HuH-7.5 (cell line): ENCODE measurements at places on chromosomes 7 and 10.

DNA sequence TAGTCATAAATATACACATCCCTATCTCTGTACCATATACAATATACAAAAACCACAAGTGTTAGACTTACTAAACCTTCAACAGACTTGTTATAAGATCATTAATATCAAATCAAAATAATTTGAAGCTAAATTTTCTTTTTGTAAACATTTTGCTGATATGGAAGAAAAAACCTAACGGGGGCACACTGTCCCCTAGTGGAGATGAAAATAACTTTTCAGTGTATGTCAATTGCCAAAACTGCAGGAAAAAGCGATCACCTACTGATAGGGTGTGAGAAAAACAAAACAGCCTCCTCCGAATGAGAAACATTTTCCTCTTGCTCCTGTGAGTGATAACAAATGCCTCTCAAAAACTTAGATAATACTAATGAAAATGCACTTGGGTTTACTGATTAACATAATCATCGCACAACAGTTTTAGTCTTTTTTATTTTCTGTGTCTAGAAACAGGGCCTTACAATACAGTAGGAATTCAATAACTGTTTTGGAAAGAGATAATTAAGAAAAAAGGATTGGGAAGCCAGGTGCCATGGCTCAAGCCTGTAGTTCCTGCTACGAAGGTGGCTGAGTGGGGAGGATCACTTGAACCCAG, 322.7 kb downstream of the CRPPA start:
- no peak for DNase-seq

DNA sequence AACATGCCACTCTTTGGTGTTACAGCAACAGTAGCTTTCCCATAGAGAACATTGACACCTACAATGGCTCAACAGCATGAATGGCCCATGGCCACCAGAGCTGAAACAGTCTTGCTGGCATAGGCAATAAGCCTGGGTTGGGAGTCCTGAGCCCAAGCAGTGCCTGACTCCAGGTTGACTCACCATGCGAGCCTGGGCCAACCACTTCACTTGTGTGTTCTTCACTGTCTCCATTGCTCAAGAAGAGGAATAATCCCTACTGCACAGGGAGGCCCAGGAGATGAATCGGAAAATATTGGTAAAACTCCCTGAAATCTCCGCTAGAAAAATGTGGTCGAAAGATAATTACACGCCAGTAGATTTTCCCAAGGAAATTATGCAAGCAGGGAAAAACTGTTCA, 89.2 kb upstream of the INHBA start:
- DNase-seq: no peak

DNA sequence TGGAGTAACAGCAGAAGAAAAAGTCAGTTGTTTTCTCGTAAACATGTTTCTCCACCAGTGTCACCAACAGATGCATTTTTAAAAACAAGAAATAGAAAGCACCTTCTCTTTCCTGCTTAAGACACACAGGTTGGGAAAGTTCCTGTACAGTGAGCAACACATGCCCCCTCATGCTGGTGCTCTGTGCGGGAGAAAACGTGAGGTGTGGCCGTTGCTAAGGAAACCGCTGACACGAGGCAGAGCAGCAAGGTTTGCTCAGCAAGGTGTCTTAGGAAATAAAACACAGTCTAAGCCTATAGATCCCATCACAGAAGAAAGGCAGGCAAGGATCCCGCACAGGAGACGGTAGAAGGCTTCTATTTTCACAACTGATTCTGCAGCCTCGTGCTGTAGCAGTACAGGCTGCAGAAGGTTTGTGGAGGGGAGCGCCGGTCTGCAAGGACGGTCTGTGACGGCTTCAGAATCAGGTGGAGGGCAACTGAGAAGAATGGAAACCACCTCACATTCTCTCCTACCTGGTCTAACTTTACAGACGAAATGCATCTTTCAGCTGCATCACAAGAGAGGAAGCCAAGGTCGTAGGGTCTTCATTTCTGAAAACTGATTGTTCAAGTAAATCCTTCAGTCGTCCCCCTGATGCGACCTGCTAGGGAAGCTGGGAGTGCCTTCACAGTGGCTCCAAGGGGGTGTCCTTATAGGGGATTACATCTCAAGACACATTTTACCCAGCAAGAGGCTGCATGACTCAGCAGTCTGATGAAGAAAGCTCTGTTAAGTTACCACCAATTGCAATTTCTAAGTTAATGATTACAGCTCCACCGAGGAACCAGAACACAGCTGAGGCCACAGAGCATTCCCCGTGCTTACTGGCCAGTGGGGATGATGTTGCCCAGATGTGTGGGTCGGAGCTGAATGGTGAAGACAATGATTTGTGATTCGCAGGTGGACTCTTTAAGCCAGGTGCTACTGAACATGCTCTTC, 150.7 kb upstream of the KLF14 start:
- DNase-seq: no peak

DNA sequence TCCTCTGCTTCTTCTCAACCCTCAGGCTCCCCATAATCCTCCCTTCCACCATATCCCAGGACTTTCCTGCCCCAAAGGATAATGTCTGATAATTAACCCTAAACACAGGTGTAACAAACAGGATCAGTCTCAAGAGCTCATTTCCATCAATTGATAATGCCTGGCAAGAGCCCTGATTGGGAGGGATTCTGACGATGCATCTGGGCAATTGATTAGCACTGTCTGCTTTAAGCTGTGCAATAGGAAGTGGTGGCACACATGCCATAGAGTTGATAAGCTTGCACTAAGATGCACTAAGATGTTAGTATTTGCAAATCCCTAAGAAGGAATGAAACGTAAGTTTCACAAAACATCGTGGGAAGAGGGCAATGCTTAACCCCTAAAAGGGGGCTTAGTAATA, 27.4 kb upstream of the EGR2 start:
- no peak for DNase-seq

DNA sequence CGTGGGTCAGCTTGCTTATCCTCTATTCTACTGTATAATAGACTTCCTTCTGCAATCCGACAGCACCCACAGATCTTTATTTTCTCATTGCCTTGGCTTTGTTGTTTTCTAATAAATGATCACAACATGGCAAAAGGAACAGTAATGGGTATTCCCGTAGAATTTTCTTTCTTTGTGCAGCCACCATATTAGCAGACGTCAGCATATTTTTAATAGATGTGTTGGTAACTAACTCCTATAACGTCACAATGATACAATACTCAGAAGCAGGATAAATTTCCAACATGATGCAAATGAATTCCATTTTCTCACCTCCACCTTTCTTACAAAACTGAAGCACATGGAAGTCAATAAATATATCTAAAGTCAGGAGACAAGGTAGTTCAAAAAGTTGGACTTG, 617.6 kb downstream of the MAGI2 start:
- DNase-seq: no peak

GRCh38 chr10:104642658-104643302, 1.7 kb downstream of the SORCS3 start:
- DNase-seq: no peak

DNA sequence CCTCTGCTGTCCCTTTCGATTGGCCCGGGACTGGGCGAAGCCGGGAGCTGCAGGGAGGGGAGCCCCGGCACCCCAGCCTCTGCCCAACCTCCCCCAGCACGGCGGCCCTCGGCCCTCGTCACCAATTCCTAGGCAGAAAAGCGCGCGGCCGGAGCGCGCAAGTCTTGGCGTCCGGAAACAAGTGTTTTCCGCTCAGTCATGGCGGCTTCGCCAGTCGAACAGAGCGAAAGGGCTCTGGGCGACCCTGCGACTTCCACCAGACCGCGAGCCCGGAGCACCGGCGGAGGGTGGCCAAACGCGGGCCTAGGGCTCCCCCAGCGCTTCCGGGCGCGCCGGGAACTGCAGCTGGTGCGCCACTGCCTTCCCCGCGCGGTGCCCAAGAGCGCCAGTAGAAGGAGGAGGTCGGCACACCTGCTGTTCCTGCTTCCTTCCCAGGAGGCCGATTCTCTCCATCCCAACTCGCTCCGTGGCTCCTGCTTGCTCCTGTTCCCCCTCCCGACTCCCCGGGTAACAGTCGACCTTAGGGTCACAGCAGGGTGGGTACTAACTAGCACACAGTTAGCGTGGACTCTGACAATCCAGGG, 729.9 kb downstream of the ZWINT start:
- peak; percentile 27 for DNase-seq

- DNase-seq: no peak
Measured at GRCh38 chr7:117333168-117333567, 10.3 kb upstream of the WNT2 start.

DNA sequence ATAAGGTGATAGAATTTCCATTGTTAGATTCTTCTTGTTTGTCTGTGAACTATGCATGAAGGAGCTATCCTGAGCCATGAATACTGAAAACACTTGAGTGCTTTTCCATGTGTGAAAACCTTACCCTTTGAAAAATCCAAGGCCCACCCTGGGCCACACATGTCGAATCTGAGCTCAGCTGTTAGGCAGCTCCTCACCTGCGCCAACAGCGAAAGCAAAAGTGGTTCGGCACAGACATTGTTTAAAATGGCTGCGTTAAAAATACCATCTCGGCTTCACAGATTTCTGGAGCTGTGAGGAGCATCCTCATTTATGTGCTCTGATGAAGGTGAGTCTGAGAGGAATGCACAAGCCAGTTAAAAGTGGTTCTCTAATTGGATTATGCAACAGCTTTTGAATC, 137.7 kb downstream of the NEUROD6 start:
- DNase-seq: no peak

GRCh38 chr7:139109983-139110411, 477 bp upstream of the ZC3HAV1 start:
- DNase-seq: no peak

- DNase-seq: no peak
Measured at GRCh38 chr7:127838816-127839415, 186.9 kb downstream of the SND1 start.

- DNase-seq: no peak
Measured at GRCh38 chr10:98339799-98340198, 71.8 kb upstream of the LOXL4 start.

DNA sequence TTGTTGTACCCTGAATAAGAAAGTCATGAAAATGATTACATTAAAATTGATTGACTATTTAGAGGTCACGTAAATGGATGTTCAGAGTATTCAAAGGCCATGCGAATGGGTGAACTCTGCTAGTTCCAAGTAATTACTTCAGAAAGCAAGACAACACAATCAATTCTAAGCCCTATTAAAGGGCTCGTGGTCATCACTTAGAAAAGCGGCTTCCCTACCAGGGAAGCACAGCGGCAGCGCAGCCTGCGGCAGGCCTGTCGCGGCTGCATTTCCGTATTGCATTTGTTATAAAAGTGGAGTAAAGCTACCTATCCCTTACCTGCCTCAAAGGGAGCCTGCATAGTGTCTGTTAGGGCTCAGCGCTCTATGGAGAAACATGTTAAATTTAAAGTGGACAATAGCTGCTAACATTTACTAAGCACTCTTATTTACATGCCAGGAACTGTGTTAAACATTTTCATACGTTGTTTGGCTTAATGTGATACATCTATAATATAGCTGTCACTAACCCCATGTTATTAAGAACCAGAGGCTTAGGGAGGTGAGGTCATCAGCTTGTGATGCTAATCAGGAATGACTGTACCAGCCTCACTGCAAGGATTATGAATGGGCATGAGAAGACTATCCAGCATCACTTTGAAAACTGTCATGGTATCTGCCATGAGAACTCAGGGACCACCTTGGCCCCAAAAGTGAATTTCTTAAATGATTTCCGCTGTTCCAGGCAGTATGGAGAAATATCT, 187.5 kb downstream of the CELF2 start:
- no peak for DNase-seq

- DNase-seq: no peak
Measured at GRCh38 chr7:3989723-3990122, 688.7 kb downstream of the SDK1 start.

GRCh38 chr10:21002091-21002878, 105.2 kb upstream of the NEBL start:
- DNase-seq: no peak

GRCh38 chr7:151784853-151785680, 91.8 kb downstream of the PRKAG2 start:
- no peak for DNase-seq

GRCh38 chr7:150857276-150858055, 5.1 kb downstream of the AOC1 start:
- DNase-seq: no peak

DNA sequence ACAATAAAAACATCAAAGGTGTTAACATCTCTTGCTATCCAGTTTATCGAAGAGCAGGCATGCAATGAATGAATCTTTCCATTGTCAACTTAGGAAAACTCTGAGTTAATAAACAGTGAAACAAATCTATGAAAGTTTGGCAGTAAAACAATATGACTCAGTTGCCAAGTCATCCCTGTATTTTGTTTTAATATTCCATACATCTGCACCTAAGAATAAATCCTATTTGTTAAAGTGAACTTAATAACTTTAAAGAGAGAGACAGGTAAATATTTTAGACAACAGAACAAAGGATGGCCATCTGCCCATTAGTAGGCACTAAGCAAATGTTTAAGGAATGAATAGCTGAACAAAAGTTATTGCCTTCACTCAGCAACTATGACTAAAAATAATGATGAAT, 700.5 kb upstream of the CELF2 start:
- no peak for DNase-seq

DNA sequence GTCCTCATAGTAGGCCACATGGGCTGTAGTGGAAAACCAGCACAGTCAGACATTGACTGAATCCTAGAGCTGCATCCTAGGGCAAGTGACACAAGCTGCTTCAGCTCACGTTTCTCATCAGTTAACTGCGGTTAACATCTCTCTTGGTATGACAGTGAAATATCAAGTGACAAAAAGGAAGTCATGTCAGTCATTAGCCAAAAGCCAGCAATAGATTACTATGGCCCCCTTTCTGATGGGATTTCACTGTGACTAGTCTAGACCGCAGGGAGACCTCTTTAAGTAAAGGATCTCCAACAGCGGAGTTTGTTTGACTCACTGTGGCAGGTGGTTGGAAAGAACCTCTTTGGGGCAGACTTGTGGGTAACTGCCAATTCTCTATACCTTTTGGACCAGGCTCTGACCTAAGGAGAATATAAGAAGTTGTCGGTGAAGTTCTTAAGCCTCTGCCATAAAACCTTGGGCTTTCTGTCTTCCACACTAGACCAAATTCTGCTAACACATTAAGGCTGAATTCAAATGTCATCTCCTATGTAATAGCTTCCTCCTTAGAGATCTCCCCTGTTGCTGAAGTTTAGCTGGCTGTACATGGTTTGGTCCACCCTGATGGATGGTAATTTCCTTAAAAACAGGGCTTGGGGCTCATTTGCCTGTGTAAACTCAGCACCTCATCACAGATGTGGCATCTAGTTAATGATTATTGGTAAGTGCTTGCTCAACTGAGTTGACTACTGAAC, 115.3 kb downstream of the SGMS1 start:
- peak; percentile 13 for DNase-seq

DNA sequence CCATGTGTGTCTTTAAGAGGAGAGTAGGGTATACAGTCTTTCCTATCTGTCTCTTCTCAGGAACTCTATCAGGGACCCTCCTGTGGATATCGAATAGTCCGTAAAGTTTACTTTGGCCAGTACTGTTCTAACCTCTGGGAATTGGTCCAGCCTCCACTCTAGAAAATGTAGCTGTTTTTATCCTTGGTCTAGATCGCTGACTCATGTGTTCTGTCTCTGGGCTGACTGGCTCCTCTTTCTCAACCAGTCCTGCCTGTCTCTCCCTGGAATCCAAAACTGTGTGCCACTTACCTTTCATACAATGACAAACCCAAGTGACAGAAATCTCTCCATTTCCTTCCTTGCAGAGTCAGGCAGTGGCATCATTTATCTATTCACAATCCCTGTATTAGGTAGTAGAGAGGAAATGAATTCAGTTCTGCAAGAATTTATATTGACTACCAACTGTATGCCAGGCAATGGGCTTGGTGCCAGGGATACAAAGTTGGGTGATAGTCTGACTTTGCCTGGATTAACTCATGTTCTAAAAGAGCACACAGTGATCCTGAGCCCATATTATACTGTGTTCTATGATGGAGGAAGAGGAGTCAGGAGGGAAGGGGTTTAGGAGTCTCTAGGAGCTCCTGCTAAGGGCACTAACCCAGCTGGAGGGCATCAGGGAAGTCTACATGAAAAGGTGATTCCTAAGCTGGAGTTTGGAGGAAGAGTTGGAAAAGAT, 232.7 kb downstream of the LRMDA start:
- no peak for DNase-seq
